Progenitor cell of endocrine pancreas (in vitro differentiated cells): ENCODE measurements at places on chromosomes 3 and 15.

- DNase-seq, result no peak
- H3K4me3 ChIP-seq, result no peak overlapping the region
- H3K27ac ChIP-seq, result no peak overlapping the region
- H3K27me3 ChIP-seq, result peaks cover 14% of the 10 kb centered on the region
- peaks cover 5% of the 10 kb centered on the region for H3K4me1 ChIP-seq
These were observed 5.2 kb downstream of the STRA6 start for GRCh38 chr15:74197176-74197965.

GRCh38 chr15:43552256-43552655, 34.8 kb downstream of the MAP1A start:
- DNase-seq, result no peak
- no peaks in the 10 kb centered on the region for H3K27me3 ChIP-seq
- no peak overlapping the region for H3K4me3 ChIP-seq
- H3K27ac ChIP-seq, result no peak overlapping the region
- no peaks in the 10 kb centered on the region for H3K4me1 ChIP-seq

- H3K27ac ChIP-seq, result no peak overlapping the region
- H3K4me3 ChIP-seq, result no peak overlapping the region
- peaks cover 14% of the 10 kb centered on the region for H3K36me3 ChIP-seq
- H3K4me1 ChIP-seq, result peaks cover 4% of the 10 kb centered on the region
- H3K27me3 ChIP-seq, result no peaks in the 10 kb centered on the region
- DNase-seq, result no peak
These were observed 11.6 kb downstream of the NIPA2 start for GRCh38 chr15:22850055-22850454.

DNA sequence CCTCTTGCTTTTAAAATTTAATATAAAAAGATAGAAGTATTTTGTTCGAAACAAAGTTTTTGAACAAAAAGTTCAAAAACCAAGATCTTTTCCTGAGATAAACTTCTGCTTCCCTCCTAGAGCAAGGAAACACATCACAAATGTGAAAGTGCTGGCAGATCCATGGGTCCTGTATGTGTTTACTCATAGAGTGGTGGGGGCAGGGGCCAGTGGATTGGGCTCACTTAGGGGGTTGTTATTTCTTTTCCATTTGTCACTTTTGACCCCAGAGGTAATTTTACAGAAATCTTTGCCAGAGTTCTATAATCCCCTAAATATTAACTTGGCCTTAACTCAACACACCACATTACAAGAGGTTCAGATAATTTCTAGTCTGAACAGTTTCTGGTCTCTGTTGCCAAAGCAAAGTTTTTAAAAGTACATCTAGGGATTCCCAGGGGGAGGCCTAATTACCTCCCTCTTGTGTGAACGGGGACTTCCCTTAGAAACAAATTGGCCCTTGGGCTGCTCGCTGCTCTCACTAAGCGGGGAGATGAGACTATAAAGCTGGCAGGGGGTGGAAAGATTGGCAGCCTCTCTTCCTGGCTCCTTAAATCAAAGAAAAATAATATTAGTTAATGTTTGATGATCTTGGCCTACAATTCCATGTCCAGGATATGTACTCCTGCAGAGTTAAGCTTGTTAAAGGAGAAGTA, 66.8 kb upstream of the PTX3 start:
- no peaks in the 10 kb centered on the region for H3K36me3 ChIP-seq
- H3K4me1 ChIP-seq, result no peaks in the 10 kb centered on the region
- H3K4me3 ChIP-seq, result no peak overlapping the region
- DNase-seq, result no peak
- H3K27ac ChIP-seq, result no peak overlapping the region

DNA sequence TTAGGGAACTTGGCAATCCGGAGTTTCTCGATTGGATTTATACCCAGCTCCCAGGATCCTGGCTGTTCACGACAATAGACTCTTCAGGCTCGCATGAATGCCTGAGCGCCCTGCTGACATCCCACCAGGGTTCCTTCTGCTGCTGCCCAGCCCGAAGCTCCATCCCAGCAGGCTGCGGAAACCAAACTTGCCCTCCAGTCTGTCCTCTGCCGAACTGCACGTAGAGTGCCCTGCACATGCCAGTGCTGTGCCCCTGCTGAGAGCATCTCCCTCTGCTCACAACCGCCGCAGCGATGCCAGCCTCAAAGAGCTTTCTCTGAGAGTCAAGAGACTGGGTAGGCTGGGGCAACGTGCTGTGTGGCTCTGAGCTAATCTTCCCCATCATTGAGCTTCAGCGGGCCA, 6.9 kb downstream of the ADAMTS7 start:
- H3K4me3 ChIP-seq, result no peak overlapping the region
- no peak for DNase-seq
- no peaks in the 10 kb centered on the region for H3K36me3 ChIP-seq
- H3K4me1 ChIP-seq, result peaks cover 9% of the 10 kb centered on the region
- H3K27ac ChIP-seq, result no peak overlapping the region
- H3K27me3 ChIP-seq, result no peaks in the 10 kb centered on the region

GRCh38 chr3:9769426-9770275, at the start of gene CAMK1:
Gene CAMK1, minus strand, starts transcription at chr3:9769947. Its CDS starts 2,198 bp downstream, at chr3:9767749.
- H3K27me3 ChIP-seq, result no peaks in the 10 kb centered on the region
- peak; percentile 54 for DNase-seq
- H3K4me1 ChIP-seq, result peaks cover 16% of the 10 kb centered on the region

DNA sequence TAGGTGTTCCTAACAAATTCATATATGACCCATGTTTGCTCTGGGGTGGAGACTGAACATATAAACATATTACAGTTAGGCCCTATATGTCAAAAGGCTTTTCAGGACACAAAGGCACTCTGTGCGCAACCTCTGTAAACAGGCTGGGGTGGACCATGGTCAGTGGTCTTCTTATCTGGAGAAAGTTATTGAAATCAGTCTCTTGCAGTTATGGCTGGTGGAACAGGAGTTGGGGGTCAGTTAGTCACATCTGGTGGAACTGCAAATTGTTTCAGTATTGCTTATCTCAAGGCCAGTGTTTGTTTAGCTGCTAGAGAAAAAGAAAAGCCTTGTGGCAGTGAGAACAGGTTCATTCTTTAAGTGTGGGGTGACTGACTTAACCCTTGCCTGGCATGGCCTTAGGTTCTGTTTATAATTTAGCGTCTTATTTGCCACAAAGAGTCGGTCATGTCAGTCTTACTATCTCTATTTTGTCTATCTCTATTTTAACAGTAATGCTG, 5.9 kb upstream of the GP9 start:
- peaks cover 57% of the 10 kb centered on the region for H3K4me1 ChIP-seq
- peak overlapping the region; percentile 12 for H3K4me3 ChIP-seq
- no peak for DNase-seq
- no peaks in the 10 kb centered on the region for H3K27me3 ChIP-seq
